ENCODE measurements at places on chromosomes 3 and 15.
A peak's percentile ranks its signal among the peaks of the same experiment; 100 is the strongest.

DNA sequence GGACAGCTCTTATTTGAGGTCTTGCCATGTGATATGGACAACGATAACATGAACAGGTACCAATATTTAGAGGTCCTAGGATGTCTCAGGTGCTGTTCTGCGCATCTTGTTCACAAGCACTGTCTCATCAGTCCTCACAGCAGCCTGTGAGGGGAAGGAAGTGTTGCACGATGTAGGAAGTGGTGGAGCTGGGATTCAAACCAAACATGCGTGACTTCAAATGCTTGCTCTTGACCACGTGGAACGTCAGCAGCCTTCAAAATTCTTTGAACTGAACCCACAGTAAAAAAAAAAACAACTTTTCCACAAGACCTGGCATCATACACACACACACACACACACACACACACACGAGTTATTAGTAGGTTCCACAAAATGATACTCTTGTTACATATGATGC lies 153.4 kb upstream of the SMAD3 start:
- no peak for DNase-seq

- no peak for DNase-seq
Observed at GRCh38 chr3:117036259-117036799, 326.8 kb downstream of the TUSC7 start.

GRCh38 chr15:39909007-39909406 lies 11.1 kb downstream of the GPR176 start:
- DNase-seq: no peak

- no peak for DNase-seq
Observed at GRCh38 chr3:171685116-171685895, 125.0 kb downstream of the PLD1 start.

DNA sequence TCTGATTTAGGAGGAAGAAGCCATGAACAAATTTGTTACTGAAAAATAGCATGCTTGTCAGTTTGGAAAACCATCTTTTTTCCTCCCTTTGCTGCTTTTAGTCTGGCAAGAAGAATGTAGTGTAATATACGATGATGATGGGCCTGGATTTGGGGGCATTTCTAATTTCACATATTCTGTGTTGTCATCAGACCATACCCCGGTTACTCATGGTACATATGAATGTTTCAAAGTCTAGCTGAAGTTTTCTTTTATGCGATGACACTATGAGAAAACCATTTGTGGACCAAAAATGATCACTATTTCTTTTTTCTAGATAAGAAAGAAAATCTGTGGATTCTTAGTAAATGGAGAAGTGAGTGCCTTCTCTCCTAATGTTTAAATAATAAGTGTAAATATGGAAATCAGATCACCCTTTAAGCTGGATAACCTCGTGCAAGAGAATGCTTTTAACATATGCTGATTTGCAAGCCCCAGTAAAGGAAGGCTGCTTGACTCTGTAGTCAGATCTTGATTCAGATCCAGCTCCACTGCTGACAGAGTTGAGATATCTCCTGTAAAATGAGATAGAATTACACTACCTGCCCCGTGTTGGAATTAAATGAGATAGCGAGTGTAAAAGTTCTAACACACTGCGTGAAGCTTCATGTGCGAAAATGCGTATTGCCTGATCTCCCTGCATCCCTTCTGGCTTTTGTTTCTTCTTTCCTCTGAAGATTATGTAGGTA lies 3.0 kb downstream of the MEF2A start:
- no peak for DNase-seq

- DNase-seq: no peak
Observed at GRCh38 chr15:95739131-95739530, 591.4 kb upstream of the NR2F2 start.

- DNase-seq: no peak
Observed at GRCh38 chr3:97860364-97860763, 38.6 kb downstream of the CRYBG3 start.

GRCh38 chr3:140288595-140288994 lies 353.6 kb downstream of the CLSTN2 start:
- no peak for DNase-seq

GRCh38 chr3:9080163-9080562 lies 116.9 kb upstream of the RAD18 start:
- DNase-seq: no peak

- DNase-seq: no peak
Observed at GRCh38 chr15:46413799-46414198, 779.0 kb downstream of the SQOR start.

DNA sequence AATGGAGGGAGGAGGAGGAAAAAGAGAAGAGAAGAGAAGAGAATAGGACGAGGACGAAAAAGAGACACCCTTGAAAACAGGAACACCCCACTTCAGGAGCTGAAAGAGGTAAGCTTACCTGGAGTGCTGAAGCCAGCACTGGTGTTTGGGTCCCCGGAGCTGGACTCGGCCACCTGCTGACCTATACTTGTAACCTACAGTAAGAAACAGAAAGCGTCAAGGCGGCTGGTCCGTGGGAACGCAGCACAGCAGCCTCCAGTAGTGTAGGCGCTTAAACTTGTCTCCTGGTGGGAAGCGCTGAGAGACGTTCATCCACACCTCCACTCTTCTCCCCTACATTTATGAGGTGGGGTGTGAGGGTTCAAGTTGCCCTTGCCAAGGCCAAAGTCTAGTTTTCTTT lies 141.0 kb downstream of the NSMCE3 start:
- DNase-seq: no peak

DNA sequence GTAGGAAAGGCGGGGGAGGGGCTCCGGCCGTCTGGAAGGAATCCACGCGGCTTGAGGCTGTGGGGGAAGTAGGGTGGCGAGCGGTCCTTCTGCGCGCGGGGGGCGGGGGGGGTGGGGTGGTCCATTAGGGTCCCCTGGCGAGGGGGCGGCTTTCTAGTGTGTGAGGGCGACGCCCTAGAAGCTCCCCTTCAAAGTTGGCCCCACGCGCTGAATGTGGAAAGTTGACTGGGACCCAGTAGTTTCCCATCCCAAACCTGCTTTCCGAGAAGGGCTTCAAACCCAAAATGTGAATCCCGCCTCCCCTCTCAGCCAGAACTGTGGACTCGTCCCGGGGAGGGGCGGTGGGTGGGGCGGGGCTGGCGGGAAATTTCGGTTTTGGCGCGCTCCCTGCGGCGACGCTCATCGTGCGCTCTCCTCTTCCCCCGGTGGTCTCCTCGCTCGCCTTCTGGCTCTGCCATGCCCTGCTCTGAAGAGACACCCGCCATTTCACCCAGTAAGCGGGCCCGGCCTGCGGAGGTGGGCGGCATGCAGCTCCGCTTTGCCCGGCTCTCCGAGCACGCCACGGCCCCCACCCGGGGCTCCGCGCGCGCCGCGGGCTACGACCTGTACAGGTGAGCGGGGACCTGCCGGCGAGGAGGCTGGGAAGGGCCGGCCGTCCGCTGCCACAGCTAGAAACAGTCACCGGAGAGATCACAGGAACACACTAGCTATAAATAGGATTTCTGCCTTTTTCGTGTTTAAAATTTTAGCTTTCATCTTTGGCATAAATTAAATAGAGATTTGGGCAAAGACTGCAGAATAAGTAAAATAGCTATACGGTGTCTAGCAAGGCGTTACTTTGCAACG lies 790 bp downstream of the DUT start:
- peak; percentile 36 for DNase-seq

- DNase-seq: peak; percentile 13
Observed at GRCh38 chr3:122004107-122004506, 17.9 kb downstream of the ILDR1 start.

DNA sequence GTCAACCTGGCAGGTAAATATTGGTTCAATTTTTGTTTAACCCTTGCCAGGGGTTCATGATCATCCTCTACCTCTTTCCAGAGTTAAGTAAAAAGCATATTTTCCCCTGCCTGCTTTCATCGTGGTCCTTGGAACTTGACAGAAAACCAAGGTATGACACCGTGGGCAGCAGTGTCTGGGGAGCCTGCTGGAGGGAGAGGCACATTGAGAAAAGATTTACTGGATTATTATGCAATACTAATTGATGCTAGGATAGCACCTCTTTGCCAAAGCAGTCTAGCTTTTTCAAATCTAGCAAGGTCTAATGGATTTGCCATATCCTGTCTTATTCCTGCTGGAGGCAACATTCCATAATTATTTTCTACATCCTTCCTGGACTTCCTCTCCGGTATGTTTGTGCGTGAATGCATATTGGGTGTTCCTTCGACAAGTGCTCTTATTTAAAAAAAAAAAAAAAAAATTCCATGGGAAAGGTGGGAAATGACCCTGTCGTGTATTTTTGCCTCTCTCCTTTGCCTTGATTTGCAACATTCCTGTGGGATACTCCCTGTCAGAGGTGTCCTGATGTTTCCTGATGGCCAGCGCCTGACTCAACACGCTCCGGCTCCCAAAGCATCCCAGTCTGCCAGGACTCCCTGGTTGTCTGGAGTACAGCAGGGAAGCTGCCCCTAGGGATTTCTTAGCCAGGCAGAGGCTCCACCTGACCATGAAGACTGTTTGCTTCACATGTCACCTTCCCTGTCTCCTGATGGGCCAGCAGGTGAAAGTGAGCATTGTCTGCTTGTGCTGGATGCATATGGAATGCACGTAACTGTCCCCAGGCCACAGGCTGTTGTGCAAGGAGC lies 6.3 kb downstream of the BHLHE40 start:
- DNase-seq: no peak

All from NCI-H1092 (cell line).